Right renal pelvis (tissue), 4 donors: ENCODE measurements at places on chromosomes 4 and X.

DNA sequence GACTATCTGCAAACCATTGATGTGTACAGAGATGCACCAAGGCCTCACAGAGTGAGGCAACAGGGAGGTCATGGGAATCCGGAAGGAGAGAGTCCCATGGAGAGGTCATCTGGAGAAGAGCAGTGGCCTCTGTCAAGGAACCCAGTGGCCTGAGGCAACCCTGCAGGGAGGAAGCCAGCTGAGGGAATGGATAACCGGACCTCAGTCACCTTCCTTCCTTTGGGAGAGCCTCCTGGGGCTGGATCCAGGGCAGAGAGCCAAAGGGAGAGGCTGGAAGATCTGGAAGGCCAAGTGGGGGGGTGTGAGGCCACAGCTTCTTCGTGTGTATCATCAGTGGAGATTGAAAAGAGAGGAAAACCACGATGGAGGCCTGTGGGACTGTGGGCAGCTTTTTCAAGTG lies 24.3 kb upstream of the CD38 start:
- DNase-seq = no peak

GRCh38 chr4:86044593-86044985 lies 315.3 kb downstream of the MAPK10 start:
- no peak for DNase-seq

DNA sequence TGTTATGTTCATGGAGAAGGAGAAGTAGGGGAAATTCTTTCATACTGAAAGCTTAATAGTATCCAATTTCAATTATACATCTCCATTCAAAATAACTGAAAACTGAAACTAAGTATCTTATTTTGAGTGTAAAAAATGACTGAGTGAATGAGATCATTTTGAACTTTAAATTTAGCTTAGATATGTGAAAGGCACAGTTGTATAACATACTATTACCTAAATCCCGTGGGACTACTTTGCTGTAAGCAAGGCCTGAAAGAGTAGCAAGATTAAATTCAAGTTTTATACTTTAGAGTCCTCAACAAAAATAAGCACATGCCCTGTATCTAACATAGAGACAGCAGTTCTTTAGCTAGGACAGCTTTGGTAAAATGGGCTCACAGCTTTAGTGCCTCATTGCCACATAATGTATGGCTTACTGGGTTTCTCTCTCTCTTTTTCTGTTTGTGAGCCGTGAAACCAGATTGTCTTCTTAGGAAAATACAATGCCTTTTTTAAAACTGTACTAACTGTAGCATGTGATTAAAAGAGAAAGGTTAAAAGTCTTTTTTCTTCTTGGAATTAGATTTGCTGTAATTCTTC lies 43.2 kb downstream of the GSTCD start:
- no peak for DNase-seq

DNA sequence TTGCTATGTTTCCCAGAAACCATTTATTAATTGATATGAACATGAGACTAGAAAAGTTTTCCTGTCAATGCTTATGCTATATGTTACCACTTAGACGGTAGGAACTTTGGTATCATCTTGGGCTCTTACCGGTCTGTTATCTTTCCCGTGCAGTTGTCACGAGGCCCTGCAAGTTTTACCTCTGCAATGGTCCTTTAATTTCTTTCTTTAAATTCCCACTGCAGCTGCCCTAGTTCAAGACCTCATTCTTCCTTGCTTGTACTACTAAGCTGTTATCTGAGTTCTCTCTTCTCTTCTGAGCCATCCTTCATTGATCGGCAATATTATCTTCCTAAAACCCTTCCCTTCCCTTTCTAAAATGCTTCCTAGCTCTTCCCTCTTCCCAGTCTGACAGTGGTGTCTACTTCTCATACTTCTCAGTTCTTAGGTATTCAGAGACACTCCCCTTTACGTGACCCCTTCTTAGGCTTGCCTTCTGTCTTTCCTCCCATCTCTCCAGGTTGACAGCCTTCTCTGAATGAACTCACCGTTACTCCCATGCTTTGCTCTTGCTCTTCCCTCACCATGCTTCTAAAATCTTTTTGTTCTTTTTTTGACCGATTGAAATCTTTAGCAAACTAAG lies 27.5 kb downstream of the MAGEA1 start:
- no peak for DNase-seq

DNA sequence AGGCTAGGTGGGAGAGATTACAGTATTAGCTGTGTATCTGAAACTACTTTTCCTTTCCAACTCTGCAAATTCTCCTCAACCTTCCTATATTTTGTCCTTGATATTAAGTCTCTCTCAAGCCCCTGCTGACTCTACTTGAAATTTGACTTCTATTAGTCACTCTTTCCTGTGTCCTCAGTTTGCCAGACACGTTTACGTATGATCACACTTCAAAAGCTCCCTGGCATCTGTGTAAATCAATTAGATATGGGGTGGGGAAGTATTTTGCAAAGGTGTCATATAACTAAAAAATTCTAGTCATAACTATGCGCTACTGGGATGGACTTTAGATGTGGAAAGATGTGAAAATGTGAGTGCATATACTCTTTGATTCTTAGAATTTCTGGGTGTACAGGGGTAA lies 67.4 kb upstream of the ARHGAP24 start:
- DNase-seq = no peak
